GM19239 (cell line): ENCODE measurements at places on chromosomes 5 and 9.

GRCh38 chr5:146924132-146924531 lies 45.6 kb upstream of the PPP2R2B start:
- no peak for DNase-seq

DNA sequence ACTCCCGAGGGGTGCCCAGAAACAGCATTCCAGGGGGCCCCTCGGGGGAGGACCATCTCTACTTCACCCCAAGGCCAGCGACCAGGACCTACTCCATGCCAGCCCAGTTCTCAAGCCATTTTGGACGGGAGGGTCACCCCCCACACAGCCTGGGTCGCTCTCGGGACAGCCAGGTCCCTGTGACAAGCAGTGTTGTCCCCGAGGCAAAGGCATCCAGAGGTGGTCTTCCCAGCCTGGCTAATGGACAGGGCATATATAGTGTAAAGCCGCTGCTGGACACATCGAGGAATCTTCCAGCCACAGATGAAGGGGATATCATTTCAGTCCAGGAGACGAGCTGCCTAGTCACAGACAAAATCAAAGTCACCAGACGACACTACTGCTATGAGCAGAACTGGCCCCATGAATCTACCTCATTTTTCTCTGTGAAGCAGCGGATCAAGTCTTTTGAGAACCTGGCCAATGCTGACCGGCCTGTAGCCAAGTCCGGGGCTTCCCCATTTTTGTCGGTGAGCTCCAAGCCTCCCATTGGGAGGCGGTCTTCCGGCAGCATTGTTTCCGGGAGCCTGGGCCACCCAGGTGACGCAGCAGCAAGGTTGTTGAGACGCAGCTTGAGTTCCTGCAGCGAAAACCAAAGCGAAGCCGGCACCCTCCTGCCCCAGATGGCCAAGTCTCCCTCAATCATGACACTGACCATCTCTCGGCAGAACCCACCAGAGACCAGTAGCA lies 83.9 kb downstream of the GOLPH3 start:
- no peak for DNase-seq

DNA sequence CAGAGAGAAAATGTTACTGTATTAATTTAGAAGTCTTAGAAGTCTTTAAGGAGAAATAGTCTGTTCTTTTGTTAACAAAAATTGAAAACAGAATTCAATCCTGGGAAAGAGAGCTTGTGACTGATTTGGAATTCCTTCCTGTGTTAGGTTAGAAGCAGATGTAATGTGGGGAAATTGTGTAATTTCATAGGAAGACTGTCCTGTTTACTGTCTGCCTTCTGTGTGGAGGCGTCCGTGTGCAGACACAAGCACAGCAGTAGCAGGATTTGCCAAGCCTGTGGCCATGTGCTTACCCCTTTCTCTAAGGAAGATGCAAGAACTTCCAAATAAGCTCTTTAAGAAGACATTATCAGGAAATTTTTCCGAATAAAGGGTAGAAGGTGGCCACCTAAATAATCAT lies 36.7 kb upstream of the F2R start:
- no peak for DNase-seq

GRCh38 chr9:124477211-124477647 lies 27.0 kb downstream of the ADGRD2 start:
- DNase-seq = no peak

- DNase-seq = no peak
Measured at GRCh38 chr9:78905387-78905786, 608.5 kb downstream of the PSAT1 start.

- DNase-seq = no peak
Measured at GRCh38 chr9:13967011-13967410, 346.9 kb downstream of the NFIB start.

- no peak for DNase-seq
Measured at GRCh38 chr5:32308946-32309345, 3.8 kb downstream of the MTMR12 start.

DNA sequence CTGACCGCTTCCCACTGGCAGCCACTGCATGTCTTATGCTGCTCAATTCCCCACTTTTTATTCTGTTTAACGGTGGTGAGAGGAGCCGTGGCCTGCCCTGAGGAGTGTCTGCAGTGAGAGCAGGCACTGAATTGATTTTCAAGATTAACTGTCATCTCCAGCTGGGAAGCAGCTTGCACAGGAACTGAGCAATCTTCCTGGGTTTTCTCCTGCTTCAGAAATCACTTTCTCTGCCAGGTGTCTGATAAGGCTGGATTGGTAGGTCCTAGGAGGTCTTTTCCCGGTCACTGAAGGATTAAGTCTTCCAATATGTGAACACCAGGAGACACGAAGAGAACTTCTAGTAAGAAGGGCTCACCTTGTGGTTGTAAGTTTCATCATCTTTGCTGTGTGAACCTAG lies 181.1 kb upstream of the RAD23B start:
- no peak for DNase-seq

- DNase-seq = no peak
Measured at GRCh38 chr5:149348518-149348917, 3.2 kb downstream of the GRPEL2 start.

- no peak for DNase-seq
Measured at GRCh38 chr5:179827680-179828079, 7.0 kb downstream of the SQSTM1 start.

DNA sequence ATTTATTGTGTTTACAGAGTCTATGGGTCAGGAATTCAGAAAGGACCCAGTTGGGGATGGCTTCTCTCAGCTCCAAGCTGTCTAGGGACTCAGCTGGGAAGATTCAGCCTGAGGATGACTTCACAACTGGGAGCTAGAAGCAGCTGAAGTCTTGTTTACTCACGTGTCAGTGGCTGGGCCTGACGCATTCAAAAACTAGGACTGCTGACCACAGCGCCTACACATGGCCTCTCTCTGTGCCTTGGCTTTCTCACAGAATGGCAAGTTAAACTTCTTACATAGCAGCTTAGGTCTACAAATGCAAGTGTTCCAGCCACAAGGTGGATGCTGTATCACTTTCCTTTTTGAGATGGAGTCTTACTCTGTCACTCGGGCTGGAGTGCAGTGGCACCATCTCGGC lies 16.3 kb upstream of the PPP2CA start:
- DNase-seq = no peak

- DNase-seq = peak; percentile 48
Measured at GRCh38 chr5:173707392-173707791, 90.9 kb upstream of the BOD1 start.

DNA sequence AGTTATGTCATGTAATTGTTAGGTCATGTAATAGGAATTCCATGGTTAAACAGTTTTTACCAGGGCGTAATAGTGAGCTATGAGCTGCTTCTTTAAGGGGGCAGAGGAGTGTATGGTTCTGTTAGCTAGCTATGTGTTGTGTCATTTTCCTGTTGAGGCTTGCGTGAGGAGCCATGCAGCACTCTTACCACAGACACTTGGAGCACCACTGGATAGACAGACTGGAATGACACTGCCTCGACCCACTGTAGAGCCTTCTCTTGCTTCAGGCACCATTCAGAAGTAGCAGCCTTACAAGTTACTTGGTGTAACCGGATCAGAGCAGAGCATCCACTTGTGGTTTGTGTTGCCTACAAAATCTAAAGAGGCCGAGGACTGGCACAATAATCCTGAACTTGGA lies 28.3 kb upstream of the STOM start:
- DNase-seq = no peak

DNA sequence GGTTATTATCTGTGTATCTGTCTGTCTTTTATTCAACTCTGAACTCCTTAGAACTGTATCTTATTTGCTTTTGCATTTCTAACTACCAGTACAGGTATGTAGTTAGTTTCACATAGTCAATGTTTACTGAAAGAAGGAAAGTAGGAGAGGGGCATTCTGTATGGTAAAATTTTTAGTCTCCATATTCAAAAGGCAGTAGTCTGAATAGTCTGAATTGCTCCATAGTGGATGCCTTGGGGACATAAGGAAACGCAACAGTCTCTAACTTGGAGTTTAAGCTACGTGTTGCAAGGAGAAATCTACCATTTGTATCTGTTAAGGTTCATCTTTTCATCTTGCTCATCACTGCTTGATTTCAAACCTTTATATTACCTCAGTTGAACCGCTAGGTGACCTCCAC lies 26.2 kb downstream of the RASGRF2 start:
- DNase-seq = no peak

DNA sequence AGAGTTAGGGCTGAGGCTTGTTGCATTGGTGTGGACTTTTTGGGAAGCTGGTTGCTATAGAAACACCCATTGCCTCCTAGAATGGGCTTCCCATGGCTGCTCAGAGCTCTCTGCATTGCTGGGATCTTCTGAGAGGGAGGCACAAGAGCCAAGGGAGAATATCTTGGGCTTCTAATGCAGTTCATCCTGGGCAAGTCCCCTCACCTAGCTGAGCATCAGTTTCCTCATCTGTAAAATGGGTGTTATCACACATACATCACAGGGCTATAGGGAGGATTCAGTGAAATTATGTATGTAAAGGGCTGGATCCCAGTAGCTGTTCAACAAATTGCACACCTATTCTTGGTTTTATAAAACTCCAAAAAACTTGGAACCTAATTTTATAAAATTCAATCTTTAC lies 106.1 kb upstream of the ALDH1B1 start:
- no peak for DNase-seq

DNA sequence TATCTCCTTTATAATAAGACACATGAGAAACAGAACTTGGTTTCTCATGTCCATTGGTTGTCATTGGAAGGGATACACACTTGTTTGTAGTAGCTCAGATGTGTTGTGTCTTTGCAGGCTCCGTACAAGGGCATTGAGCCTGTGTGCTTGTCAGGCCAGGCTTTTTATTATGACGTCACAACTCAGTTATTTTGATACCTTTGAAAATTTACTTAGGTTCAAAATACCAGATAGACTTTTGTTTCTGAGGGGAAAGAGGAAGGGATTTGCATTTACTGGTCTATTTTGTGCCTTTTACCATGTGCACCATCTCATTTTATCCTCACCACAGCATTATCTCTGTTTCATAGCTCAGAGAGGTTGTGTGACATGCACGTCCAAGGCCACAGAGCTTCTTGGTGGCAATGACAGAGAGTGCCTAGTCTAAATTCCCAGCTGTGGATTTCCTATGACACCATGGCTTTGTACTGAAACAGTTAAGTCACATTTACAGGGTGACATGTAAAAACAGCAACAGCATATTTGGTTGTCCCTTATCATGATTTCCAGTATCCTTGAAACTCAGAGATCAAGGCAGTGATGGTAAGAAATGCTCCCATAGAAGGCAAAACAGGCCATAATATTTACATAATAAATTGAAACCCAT lies 268.7 kb downstream of the AOPEP start:
- DNase-seq = no peak

GRCh38 chr9:127825319-127826051 lies 22.8 kb downstream of the FPGS start:
- DNase-seq = no peak

GRCh38 chr5:64766941-64767340 lies 1.6 kb downstream of the SREK1IP1 start:
- no peak for DNase-seq

- DNase-seq = peak; percentile 9
Measured at GRCh38 chr5:108720391-108720790, 27.3 kb upstream of the FER start.

GRCh38 chr5:134084570-134084969 lies 29.9 kb upstream of the TCF7 start:
- DNase-seq = no peak

DNA sequence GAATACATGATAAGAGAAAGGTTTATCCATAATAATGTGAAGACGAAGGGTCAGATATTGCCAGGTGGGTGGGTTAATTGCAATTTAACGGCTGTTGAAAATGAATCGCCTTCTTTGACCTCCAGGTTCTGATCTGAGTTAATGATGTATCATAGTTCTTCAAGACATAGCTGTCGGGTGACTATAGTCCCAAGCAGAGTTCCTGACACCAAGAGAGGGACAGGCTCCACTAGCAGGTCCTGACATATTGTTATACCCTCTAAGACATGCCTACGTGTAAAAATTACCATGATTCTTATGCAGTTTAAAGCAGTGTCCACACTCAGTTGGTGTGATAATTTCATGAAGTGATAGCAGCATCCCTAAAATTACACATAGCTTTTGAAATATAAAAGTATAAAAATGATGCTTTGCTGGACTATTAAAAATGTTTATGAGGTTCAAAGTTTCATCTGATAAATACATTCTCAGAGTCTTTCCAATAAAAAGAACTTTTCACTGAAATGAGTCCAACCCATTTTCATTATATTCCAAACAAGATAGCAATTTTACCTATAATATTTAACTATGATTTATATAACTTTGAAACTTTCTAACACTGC lies 53.0 kb downstream of the NTRK2 start:
- DNase-seq = no peak

DNA sequence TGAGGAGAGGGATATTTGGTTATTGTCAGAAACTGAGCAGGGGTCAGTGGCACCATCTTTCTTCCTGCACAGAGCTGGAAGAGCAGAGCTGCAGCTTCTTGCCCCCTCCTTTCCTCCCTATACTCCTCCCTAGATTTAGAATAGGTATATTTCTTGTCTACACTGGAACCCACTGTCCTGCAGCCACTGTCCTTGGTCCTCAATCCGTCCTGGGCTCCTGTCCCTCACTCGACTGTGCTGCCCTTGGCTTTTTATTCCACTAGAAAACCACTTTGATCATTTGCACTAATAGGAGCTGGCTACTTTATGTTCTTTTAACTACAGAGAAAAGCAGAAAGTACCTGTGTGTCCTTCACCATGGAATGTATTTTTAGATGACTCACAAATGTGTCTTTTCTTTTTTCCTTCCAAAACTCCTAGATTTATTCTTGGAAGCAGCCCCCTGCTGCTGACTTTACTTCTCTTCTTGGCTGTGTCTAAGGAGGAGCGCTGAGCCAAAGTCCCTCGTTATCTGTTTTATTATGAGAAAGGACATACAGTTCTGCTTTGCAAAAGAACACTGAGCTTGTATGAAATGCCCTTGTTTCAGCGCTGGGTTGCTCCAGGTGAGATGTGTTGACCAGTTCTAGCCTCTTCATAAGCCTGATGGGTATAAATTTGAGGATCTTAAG lies 150.9 kb downstream of the SEMA6A start:
- no peak for DNase-seq

GRCh38 chr9:128054087-128054486 lies 13.0 kb downstream of the NAIF1 start:
- no peak for DNase-seq

DNA sequence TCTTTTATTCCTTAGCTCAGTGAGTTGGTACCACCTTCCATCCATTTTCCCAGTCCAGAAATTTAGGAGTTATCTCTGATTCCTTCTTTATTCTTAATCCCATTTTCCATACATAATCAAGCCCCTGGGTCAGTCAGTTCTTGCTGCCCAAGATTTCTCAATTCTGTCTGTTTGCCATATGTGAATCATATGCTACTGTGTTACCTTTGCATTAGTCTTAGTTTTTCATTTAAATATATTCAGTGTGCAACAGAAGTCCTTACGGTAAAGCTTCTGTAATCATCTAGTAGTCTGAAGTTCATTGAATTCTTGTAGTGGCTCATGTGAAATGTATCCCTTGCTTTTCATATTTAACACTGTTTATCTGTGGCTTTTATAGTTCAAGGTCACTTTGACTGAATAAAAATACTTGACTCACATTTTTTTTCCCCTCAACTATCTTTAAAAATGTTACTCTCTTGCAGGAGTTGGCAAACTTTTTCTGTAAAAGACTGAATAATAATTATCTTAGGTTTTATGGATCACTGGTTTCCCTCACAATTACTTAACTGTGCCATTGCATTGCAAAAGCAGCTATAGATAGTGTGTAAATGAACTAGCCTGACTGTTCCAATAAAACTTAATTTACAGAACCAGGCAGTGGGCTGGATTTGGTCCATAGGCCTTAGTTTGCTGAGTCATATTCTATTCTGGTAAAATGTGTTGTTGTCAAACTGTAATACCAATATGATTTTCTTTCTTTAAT lies 6.9 kb downstream of the KIAA1958 start:
- no peak for DNase-seq
